ENCODE measurements at places on chromosomes 12 and 14. TPM values are rescaled to one million over a fixed set of nuclear protein-coding genes. Genes with fewer than 3 reads are reported as not detected.
A peak's percentile ranks its signal among the peaks of the same experiment; 100 is the strongest.

KCNMB4 gene
- 2.3 TPM for polyA plus RNA-seq

ERP27 gene
- 1.5 TPM for polyA plus RNA-seq

HRK gene
- polyA plus RNA-seq = 0.25 TPM

TEX52 gene
- polyA plus RNA-seq = not detected

GYS2 gene
- polyA plus RNA-seq = not detected

GRCh38 chr14:78904094-78904493, 733.9 kb downstream of the NRXN3 start:
- DNase-seq = no peak

DNA sequence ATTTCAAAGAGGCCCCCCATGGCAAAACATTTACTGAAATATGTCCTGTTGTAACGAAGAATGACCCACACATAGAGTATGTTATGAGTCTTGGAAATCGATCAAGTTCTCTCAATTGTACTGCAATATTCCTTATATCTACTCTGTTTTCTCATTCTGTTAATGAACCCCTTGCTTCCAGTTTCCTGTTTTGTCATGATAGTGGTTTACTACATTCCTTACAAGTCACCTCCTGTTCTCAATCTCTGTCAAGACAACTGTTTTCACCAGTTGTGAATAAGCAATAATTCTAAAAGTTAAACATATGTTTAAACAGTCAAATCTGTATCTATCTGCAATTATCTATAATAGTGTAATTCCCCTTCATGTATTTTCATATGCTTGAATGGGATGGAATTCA, 16.4 kb upstream of the ARID2 start:
- DNase-seq = no peak

- no peak for DNase-seq
These were observed 12.4 kb downstream of the SLC2A13 start for GRCh38 chr12:40093512-40093911.

GRCh38 chr12:55729819-55730818, 1.3 kb upstream of the CD63 start:
- DNase-seq = no peak

DNA sequence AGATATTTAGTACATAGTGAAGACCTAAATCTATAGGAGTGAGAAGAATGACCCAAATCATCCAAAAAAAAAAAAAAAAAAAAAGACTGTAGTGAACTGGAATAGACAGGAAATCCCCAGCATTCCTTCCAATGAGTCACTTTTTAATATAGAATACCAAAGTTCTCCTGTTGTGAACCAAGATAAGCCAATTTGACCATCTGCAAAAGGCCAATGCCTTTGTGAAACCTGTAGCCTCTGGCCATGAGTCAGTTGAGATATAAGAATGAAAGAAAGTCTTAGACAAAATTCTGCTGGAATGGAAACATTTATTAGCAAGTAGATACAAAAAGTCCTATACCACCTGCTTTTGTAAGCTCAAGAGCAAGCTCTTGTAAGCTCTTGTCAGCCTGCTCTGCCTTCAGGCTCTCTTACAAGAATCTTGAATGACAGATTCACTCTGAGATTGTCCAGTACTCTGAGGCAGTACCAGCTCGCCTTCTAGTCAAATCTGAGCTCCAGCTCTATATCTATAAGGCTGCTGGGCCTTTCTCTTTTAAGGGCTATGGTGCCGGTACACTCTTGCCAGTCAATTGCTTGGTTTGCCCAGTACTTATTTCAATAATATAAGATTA, 243.0 kb upstream of the TMTC1 start:
- no peak for DNase-seq

- no peak for DNase-seq
These were observed 4.1 kb upstream of the PLEK2 start for GRCh38 chr14:67416085-67416484.

- no peak for DNase-seq
These were observed 56.9 kb upstream of the PIWIL1 start for GRCh38 chr12:130280742-130281141.

GRCh38 chr12:114916124-114916523, 232.1 kb upstream of the TBX3 start:
- DNase-seq = no peak

DNA sequence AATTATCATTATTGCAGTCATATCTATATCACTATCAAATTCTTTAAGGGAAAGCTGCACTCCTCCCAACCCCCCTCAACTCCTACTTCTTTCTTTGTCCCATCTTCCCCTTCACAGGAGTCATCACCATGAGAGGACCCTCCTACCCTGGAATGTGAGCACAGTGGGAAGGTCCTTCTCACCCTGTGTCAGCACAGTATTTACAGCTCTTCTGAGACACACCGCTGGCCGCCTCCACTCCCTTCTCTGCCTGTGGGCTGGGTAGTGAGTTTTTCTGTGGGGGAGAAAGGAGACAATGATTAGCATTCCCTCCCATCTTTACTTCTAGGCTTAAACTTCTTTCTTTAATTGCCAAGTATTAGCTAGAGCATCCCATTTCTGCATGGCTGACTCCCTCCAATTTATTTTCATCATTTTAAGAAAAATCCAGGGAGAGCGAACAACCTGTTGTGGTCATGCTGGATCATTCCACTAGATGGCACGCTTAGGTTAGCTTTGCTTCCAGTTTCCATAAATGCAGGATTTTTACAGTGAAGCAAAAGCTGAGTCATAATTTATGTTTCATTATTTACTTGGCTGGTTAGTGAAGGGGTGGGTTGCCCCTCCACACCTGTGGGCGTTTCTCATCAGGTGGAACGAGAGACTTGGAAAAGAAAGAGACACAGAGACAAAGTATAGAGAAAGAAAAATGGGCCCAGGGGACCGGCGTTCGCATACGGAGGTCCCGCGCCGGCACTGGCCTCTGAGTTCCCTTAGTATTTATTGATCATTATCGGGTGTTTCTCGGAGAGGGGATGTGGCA, 188.5 kb downstream of the ALX1 start:
- DNase-seq = peak; percentile 27

Data from stomach (tissue), 19 donors.